SJSA1 (cell line): ENCODE measurements at places on chromosomes 1 and 21. TPM values are rescaled to one million over a fixed set of nuclear protein-coding genes. Genes with fewer than 3 reads are reported as not detected.

The MAEL gene
- 0.05 TPM in 1 of 2 replicates, not detected in the other for total RNA-seq

The WNT3A gene
- not detected in 2 replicates for total RNA-seq

The TMEM81 gene
- 2.1 and 2.3 TPM in 2 replicates for total RNA-seq

The KCNA2 gene
- total RNA-seq = not detected in 2 replicates

The PDE9A gene
- 6.5 and 10.3 TPM in 2 replicates for total RNA-seq

The ASAP3 gene
- total RNA-seq = 19.5 and 38.0 TPM in 2 replicates

The KCNJ15 gene
- total RNA-seq = 0.05 TPM in 1 of 2 replicates, not detected in the other

The GPA33 gene
- total RNA-seq = not detected in 2 replicates

The NRDC gene
- total RNA-seq = 54.9 and 62.9 TPM in 2 replicates

The LYST gene
- 4.1 and 8.1 TPM in 2 replicates for total RNA-seq

The DYNLT4 gene
- not detected in 2 replicates for total RNA-seq

The GNAT2 gene
- 0.16 TPM in 1 of 2 replicates, not detected in the other for total RNA-seq

The CD1B gene
- not detected in 2 replicates for total RNA-seq

The MYCL gene
- 5.3 and 8.1 TPM in 2 replicates for total RNA-seq

The LCK gene
- not detected in 2 replicates for total RNA-seq

The LEMD1 gene
- not detected in 2 replicates for total RNA-seq

The ELF3 gene
- 0.05 TPM in 1 of 2 replicates, not detected in the other for total RNA-seq

The ELAVL4 gene
- total RNA-seq = not detected in 2 replicates

The IL12RB2 gene
- total RNA-seq = not detected in 2 replicates

The CELA2B gene
- not detected in 2 replicates for total RNA-seq

The MTARC2 gene
- total RNA-seq = 9.5 and 10.1 TPM in 2 replicates

The HIVEP3 gene
- total RNA-seq = 1.3 and 2.2 TPM in 2 replicates

The TRIM67 gene
- total RNA-seq = 0.47 and 0.61 TPM in 2 replicates

The SPRR3 gene
- total RNA-seq = not detected in 2 replicates

The SH3D21 gene
- total RNA-seq = 0.78 and 1.5 TPM in 2 replicates

The ZMYND12 gene
- total RNA-seq = not detected in 2 replicates

The SPATA21 gene
- total RNA-seq = not detected in 2 replicates

The LDLRAD1 gene
- not detected in 2 replicates for total RNA-seq

The SELP gene
- total RNA-seq = not detected in 2 replicates

The DCDC2B gene
- total RNA-seq = not detected in 2 replicates

The OVAAL gene
- total RNA-seq = not detected in 2 replicates

The VSIG8 gene
- not detected in 2 replicates for total RNA-seq

The OR2L3 gene
- not detected in 2 replicates for total RNA-seq

The LCE1D gene
- total RNA-seq = not detected in 2 replicates

The KNCN gene
- total RNA-seq = not detected in 2 replicates

The AMIGO1 gene
- total RNA-seq = 0.41 and 0.55 TPM in 2 replicates

The S100A7A gene
- total RNA-seq = not detected in 2 replicates

The KRTAP21-2 gene
- total RNA-seq = not detected in 2 replicates

The RGSL1 gene
- total RNA-seq = not detected in 2 replicates

The CFHR4 gene
- not detected in 2 replicates for total RNA-seq

The FCRL6 gene
- not detected in 2 replicates for total RNA-seq

The FAM151A gene
- total RNA-seq = not detected in 2 replicates

The ASCL5 gene
- not detected in 2 replicates for total RNA-seq

The TLCD4 gene
- 0.60 and 2.5 TPM in 2 replicates for total RNA-seq

The LAMB3 gene
- total RNA-seq = 2.1 and 4.1 TPM in 2 replicates

The IL19 gene
- total RNA-seq = not detected in 2 replicates

The KCNQ4 gene
- 0.05 TPM in 1 of 2 replicates, not detected in the other for total RNA-seq

The RNU1-3 gene
- total RNA-seq = under 0.01 and 294 TPM in 2 replicates

The RNPC3 gene
- total RNA-seq = 3.5 and 5.1 TPM in 2 replicates

The ANXA9 gene
- total RNA-seq = 0.66 TPM in 1 of 2 replicates, not detected in the other

The KPNA6 gene
- total RNA-seq = 45.4 and 54.4 TPM in 2 replicates

The SELL gene
- total RNA-seq = 0.58 TPM in 1 of 2 replicates, not detected in the other

The EFNA1 gene
- total RNA-seq = 0.89 and 0.91 TPM in 2 replicates

The LZIC gene
- 74.8 and 87.6 TPM in 2 replicates for total RNA-seq

The CELF3 gene
- total RNA-seq = not detected in 2 replicates

The G0S2 gene
- total RNA-seq = not detected in 2 replicates

The SPRR4 gene
- total RNA-seq = not detected in 2 replicates

The ABL2 gene
- 18.7 and 39.9 TPM in 2 replicates for total RNA-seq

The DIO1 gene
- not detected in 2 replicates for total RNA-seq
